CD8-positive, alpha-beta memory T cell (primary cell): ENCODE measurements at places on chromosomes 1 and 21. TPM values are rescaled to one million over a fixed set of nuclear protein-coding genes. Genes with fewer than 3 reads are reported as not detected.

- H3K4me1 ChIP-seq = no peaks in the 10 kb centered on the region
- no peak for DNase-seq
- H3K36me3 ChIP-seq = no peaks in the 10 kb centered on the region
- H3K27ac ChIP-seq = no peak overlapping the region
Observed at GRCh38 chr1:98556521-98557158, 104.9 kb upstream of the SNX7 start.

DNA sequence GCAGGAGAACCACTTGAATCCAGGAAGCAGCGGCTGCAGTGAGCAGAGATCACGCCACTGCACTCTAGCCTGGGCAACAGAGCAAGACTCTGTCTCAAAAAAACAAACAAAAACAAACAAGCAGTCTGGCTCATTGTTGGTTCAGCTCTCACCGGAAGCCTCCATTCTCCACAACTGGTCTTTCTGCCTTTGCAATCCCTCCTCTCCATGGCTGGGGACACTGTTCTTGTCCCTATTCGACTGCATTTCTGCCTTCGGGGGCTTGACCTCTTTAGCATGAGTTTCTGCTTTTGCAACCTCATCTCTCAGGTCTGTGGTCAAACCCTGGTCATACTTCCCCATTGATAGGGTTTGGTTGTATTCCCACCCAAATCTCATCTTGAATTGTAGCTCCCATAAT, 216.3 kb upstream of the NR5A2 start:
- no peaks in the 10 kb centered on the region for H3K27me3 ChIP-seq
- no peak for DNase-seq
- H3K27ac ChIP-seq = no peak overlapping the region
- no peaks in the 10 kb centered on the region for H3K4me1 ChIP-seq
- no peak overlapping the region for H3K4me3 ChIP-seq

- H3K27me3 ChIP-seq = no peaks in the 10 kb centered on the region
- H3K27ac ChIP-seq = no peak overlapping the region
- DNase-seq = no peak
- no peaks in the 10 kb centered on the region for H3K4me1 ChIP-seq
- no peaks in the 10 kb centered on the region for H3K36me3 ChIP-seq
Observed at GRCh38 chr1:10339815-10340214, 59.0 kb upstream of the PGD start.

- no peaks in the 10 kb centered on the region for H3K36me3 ChIP-seq
- no peak for DNase-seq
- H3K27ac ChIP-seq = no peak overlapping the region
- H3K27me3 ChIP-seq = no peaks in the 10 kb centered on the region
Observed at GRCh38 chr1:162570718-162571117, 9.2 kb downstream of the UAP1 start.

- H3K27ac ChIP-seq = no peak overlapping the region
- no peak overlapping the region for H3K4me3 ChIP-seq
- no peak for DNase-seq
Observed at GRCh38 chr1:11638121-11638520, 16.1 kb downstream of the FBXO2 start.

- no peak overlapping the region for H3K27ac ChIP-seq
- peaks cover 10% of the 10 kb centered on the region for H3K4me1 ChIP-seq
- H3K27me3 ChIP-seq = no peaks in the 10 kb centered on the region
- H3K4me3 ChIP-seq = no peak overlapping the region
- no peak for DNase-seq
Observed at GRCh38 chr1:113756461-113756860, 2.8 kb downstream of the PHTF1 start.

DNA sequence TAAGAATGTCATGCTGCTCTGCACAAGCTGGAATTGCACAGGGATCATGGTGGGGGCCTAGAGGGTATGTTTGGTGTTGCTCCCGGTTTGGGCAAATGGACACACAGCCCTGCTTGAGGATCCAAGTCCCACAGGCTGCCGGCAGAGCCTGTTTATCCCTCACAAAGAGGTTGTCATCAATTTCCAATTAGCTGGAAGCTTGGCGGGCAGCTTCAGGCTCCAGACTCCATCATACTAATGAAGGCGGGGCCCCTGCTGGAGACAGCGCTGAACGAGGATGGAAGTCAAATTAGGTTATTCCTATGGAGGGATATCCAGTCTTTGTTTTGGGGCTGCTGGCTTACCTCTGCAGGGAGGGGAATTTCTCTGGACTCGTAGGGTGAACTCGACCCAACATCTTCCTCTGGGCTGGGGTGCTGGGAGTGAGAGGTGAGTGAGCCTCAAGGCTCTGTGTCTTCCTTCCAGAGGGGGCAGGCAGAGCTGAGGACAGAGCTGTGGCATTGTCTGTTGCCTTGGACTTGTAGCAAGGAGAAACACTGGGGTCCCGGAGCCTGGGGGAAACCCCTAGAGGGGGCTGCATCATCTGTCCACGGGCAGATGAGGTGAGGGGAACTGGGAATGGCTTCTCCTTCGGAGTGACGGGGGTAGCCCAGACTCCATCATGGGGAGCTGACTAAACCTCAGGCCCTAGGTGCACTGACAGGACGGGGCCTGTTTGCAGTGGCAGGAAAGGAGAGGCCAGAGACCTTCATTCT, 24.9 kb upstream of the PARP1 start:
- peaks cover 5% of the 10 kb centered on the region for H3K4me1 ChIP-seq
- no peaks in the 10 kb centered on the region for H3K36me3 ChIP-seq
- no peak overlapping the region for H3K27ac ChIP-seq
- no peak overlapping the region for H3K4me3 ChIP-seq
- H3K27me3 ChIP-seq = no peaks in the 10 kb centered on the region
- DNase-seq = no peak

DNA sequence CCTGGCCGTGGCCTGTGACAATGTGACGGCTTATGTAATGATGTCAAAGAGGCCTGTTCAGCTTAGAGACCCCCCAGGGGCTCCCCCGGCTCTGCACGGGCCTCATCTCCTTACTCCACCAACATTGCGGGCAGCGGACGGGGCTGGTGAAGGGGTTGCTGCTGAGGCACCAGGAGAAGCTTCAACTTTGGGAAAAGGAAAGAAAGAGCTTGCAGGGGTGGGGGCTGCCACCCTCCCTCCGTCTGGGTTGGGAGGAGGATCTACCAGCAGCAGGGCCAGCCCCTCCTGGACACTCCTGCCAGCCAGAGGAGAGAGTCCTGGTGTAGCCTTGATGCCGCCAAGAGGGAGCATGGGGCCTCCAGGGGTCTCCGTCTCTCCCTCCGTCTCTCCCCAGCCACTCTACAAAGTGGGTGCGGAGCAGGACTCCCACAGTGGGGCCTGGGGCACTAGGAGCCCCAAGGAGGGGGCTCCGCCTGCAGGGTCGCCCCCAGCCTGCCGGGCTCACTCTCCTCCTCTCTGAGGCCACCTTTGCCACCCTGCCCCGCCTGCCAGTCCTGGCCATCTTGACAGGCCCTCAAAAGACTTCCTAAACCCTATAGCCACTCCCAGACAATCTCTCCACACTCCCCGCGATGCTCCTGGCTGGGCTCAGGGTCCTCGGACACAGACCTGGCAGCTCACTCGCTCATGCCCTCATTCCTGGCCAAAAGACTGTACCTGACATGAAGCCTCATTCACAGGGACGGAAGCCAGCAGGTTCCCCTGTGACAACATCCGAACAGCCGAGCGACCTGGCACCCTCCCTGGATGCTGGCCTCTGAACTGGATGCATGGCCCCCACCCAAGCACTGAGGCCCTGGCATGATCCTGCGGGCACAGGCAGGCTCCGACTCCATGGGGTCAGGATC, 130.4 kb upstream of the ARHGEF16 start:
- H3K4me3 ChIP-seq = no peak overlapping the region
- H3K27me3 ChIP-seq = no peaks in the 10 kb centered on the region

DNA sequence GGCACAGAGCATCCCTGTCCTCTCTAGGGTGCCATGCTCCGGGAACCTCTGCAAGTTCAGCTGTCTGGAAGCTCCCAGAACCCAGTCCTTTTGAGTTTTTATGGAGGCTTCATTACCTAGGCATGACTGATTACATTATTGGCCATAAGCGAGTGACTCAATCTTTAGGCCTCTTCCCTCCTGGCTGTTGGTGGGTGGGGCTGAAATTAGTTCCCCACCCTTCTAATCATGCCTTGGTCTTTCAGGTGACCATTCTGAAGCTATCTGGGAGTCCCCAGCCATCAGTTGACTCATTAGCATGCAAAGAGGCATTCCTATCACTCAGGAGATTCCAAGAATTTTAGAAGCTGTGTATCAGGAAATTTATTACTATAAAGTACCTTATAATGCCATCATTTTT, 46.6 kb downstream of the WLS start:
- DNase-seq = no peak
- no peaks in the 10 kb centered on the region for H3K27me3 ChIP-seq
- no peaks in the 10 kb centered on the region for H3K36me3 ChIP-seq
- no peaks in the 10 kb centered on the region for H3K4me1 ChIP-seq
- no peak overlapping the region for H3K27ac ChIP-seq

The RHD gene
- total RNA-seq = not detected
